Activated CD4-positive, alpha-beta T cell treated with anti-CD3 and anti-CD28 coated beads, Interleukin-2, amount 50 U/mL, for 48 hours (primary cell): ENCODE measurements at places on chromosomes 13 and 19.

DNA sequence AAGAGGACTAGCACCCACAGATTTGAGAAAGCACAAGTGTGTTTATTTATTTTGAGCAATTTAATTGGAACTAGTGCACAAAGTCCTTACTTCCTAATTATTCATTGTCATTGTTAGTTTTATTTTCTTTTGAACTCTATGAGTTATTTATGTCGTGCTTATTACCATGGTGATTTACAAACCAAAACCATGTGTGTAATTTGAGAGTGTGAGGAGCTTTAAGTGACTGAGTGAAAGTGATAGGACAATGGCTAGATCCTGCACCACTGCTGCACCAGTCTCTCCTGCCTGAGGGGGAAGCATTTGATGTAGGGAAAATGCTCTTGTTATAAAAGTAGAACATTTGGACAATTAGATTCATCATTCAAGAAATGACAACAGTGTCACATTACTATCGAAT, 172.3 kb upstream of the KLF12 start:
- DNase-seq: no peak

- no peak for DNase-seq
These were observed 85.2 kb downstream of the EDNRB start for GRCh38 chr13:77833331-77833863.

- no peak for DNase-seq
These were observed 760.4 kb downstream of the SLITRK1 start for GRCh38 chr13:83121896-83122295.

- no peak for DNase-seq
These were observed 6.4 kb downstream of the ERCC2 start for GRCh38 chr19:45363861-45364459.

DNA sequence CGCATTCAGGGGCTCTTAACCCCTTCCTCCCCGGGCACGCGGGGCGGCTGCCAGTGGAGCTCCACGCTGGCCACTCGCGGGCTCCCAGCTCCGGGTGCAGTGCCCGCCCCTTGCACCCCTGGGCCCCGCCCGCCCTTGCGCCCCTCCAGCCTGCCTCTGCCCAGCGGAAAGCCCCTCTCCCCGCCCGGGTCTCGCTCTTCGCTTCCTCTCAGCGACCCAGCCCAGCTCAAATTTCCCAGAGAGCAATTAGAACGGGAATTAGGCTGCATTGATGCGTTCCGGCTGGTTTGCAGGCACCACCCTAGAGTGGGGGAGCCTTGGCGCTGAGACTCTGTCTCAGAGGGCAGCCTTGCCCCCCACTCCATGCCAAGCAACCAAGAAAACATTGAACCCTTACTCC, 1.8 kb upstream of the GSX1 start:
- DNase-seq: no peak

GRCh38 chr13:109408591-109409382, 377.6 kb downstream of the IRS2 start:
- no peak for DNase-seq

- DNase-seq: no peak
These were observed 1793.8 kb upstream of the PCDH20 start for GRCh38 chr13:63209330-63210017.

DNA sequence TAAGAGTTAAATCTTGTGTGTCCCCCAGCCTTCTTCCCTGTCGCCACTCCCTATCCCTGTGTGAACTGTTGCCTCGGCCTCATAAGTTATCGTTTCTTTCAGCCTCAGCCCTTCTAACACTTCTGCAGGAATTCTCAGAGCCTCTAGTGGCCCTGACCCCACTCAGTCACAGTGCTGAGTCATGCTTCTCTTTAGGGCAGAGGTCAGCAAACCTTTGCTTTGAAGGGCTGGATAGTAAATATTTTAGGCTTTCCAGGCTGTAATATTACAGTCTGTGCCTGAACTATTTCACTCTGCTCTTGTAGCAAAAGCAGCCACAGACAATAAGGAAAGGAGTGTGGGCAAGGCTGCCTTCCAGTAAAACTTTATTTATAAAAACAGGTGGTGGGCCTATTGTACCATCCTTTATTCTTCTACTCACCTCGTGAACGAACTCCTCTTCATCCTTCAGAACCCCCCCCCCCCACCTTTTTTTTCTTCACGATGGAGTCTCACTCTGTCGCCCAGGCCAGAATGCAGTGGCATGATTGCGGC, 22.1 kb downstream of the MYO9B start:
- no peak for DNase-seq

DNA sequence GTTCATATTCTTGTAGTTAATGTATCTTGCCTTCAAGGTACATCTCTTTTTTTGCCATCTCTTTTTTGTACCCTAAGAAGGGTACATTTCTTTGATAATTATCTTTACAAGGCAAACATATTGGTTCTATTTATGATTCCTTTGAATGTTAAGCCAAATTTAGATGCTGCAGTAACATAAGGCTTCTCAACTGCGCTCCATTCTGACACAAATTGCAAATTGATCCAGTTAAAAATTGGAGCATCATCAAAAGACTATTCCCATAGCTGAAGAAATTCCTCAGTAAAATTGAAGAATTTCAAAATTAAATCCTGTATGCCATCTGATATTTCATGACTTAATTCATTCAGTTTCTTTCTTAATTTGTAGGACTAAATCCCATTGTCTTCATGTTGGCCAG, 2.7 kb upstream of the ZNF780A start:
- DNase-seq: no peak

DNA sequence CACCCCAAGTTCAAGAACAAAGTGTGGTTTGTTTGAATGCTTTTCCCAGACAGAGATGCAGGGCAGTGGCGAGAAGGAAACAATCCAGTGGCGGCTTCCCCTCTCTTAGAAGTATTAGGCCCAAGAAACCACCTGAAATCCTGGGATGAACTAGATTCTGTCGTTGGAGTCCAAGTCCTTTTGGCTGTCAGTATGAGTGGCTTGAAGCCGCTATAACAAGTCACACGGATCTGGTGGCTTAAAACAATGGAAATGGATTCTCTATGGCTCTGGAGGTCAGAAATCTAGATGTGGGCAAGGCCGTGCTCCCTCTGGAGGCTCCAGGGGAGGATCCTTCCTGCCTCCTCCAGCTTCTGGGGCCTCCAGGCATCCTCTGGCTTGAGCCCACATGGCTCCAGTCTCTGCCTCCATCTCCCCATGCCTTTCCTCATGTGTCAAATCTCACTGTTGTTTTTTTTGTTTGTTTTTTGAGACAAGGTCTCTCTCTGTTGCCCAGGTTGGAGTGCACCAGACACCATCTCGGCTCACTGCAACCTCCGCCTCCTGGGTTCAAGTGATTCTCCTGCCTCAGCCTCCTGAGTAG, 97.7 kb downstream of the GNG7 start:
- DNase-seq: no peak

DNA sequence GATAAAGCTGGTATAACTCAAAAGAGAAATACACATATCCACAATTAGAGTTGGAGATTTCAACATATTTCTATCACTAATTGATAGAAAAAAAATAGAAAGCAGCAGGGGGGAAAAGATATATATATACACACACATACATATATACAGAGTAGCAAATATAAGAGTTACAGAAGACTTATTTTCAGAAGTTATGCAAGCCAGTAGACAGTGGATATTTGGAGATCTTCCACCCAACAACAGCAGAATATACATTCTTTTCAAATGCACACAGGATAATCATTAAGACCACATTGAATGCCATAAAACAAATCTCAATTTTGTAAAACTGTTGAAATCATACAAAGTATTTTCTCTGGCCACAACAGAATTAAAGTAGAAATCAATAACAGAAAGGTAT, 192.8 kb downstream of the LACC1 start:
- DNase-seq: no peak

DNA sequence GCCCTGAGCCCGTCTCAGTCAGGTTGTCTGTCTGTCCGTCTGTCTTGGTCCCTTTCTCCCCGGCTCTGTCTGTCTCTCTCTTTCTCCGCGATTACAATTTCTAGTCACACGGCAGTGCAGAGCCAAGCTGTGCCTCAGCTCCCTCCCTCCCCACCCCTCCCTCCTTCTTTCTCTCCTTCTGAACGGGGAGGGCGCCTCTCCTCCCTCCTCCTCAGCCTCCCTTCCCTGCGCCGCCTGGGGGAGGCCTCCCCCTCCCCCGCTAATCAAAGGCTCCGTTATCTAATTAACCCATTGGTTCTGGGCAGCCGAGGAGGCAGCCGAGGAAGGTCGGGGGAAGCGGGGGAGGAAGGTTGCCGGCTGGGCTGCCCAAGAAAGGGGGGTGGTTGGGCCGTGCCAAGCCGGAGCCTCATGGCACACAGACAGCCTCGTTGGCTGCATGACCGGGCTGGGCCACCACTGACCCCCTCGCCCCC, 16.5 kb downstream of the LRRC4B start:
- no peak for DNase-seq
